ENCODE measurements at places on chromosomes 4 and X.
A peak's percentile ranks its signal among the peaks of the same experiment; 100 is the strongest.

GRCh38 chr4:119103263-119103662 is 32.4 kb upstream of the MYOZ2 start:
- no peak for DNase-seq

GRCh38 chr4:72987741-72988729 is 81.5 kb downstream of the COX18 start:
- no peak for DNase-seq

DNA sequence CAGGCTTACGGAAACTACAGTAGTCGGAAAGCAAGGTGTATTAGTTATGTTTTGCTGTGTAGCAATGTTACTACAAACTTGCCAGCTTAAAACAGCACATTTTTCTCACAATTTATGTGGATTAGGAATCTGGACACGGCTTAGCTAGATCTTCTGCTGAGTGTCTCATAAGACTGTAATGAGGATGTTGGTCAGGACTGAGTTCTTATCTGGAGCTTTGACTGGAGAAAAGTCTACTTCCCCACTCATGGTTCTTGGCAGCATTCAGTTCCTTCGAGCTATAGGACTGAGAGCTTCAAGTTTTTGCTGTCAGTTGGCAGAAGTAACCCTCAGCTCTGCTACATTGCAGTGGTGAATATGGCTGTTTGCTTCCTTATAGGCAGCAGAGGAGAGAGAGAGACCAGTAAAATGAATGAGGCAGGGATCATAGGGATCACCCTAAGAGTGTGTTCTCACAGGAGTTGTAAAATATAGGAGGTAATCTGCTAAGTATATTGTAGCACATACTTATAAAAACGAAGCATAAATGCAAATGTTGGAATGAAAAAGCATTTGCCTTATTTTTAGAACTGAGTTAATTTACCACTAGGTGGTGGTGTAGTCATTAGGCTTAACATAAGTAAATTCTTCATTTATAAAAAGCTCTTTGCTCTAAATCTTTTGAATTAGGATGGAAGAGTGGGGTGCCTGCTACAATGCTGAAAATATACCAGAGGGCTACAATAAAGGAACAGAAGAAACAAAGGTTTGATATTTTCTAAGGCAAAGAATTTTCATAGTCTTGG is 38.6 kb downstream of the ALG13 start:
- DNase-seq: no peak

- no peak for DNase-seq
Measured at GRCh38 chr4:121462660-121463261, 81.9 kb upstream of the QRFPR start.

- DNase-seq: no peak
Measured at GRCh38 chr4:186563761-186564160, 8.4 kb upstream of the MTNR1A start.

DNA sequence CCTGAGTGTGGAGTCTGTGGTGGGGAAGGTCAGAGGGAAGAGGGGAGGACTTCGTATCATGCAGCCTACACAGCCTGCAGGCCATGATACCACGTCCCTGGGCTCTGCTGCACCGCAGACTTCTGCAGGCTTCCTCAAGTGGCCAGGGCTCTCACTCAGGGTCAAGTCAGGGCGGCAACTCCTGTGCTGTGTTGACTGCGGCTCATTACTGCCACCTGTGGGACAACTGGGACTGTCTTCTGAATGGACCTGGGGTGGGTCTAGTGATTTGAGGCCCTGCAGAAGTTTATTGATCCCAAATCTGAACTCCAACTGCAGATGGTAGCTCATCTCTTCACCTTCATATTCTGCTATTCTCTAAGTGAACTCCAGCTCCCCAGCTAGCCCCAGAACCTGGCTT is 167.1 kb downstream of the NSUN7 start:
- DNase-seq: no peak

- DNase-seq: no peak
Measured at GRCh38 chr4:88775529-88775928, 77.9 kb upstream of the NAP1L5 start.

DNA sequence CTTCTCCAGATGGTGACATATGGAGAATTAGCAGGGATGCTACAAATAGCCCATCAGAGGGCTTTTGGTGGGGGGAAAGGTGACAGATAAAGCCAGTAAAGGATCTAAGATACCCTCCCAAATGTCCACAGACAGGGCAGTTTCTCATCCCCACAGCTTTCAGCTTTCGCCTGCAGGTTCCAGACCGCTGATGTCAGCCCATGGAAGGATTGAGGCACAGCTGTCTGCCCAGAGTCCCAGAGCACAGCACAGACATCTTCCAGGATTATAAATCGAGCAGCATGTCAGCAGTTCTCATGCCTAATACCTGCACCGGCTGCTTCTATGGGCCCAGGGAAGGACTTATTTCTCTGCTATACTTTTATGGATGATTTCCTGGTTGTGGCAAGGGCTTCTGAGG is 96.7 kb upstream of the MXRA5 start:
- DNase-seq: no peak

- DNase-seq: no peak
Measured at GRCh38 chrX:85905851-85906250, 141.5 kb downstream of the CHM start.

- peak; percentile 5 for DNase-seq
Measured at GRCh38 chr4:95124906-95125504, 367.2 kb downstream of the BMPR1B start.

DNA sequence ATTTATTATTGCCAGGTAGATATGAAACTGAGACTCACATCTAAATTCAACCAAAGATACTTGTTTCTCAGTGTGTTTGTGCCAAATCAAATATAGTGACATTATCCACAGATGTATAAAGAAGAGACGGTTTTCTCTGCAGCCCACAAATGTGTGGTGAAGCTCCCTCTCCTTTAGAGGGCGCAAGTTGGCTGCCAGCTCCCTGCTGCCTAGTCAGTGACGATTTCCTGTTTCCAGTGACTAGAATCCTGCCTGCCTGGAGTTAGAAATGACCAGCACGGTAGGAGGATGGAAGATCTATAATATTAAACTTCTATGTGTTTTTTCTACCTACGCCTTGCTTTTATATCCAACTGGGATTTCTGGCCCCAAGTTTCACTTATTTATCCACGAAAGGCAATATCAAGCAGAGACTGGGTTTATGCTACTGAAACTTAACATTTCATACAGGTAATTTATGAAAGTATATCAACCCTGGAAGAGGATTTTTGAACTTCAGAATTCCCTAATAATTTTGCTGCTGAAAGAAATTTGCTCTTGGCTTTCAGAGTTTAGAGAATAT is 1793.7 kb upstream of the TENM3 start:
- no peak for DNase-seq

DNA sequence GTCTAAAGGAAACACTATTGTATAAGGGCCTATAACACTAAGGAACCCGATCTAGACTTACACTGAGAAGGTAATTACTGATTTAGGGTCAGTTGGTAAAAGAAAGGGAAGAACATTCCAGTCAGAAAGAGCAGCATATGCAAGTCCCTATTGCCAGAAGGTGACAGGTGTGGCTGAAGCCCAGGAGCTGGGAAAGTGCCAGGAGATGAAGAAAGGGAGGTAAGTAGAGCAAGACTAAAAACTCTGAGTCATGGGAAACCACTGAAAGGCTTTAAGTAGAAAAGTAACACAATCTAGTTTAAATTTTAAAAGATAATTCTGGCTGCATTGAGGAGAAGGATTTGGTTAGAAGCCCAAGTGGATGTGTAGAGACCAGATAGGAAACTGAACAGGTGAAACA is 77.7 kb upstream of the INTU start:
- no peak for DNase-seq

- peak; percentile 51 for DNase-seq
Measured at GRCh38 chr4:142549726-142550463, 296.2 kb downstream of the INPP4B start.

DNA sequence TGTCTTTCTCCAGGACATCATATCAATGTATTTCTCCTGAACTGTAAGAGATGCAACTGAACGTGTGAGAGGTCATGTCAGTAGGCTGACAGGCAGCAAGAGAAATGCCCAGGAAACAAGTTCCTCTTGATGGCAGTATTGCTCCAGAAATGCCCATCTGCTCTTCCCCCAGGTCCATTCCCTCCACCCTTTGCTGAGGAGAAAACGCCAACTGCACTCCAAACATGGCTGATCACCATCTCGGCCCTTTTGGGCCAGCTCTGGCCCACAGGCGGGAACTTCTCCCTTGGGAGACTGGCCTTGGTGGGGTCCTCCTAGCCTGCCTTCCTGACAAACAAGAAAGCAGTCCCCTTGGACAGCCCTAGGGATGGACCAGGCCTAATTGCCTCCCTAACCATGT is 276.5 kb upstream of the AGTR2 start:
- DNase-seq: peak; percentile 35

- DNase-seq: no peak
Measured at GRCh38 chr4:169859366-169860216, 101.8 kb upstream of the HPF1 start.

DNA sequence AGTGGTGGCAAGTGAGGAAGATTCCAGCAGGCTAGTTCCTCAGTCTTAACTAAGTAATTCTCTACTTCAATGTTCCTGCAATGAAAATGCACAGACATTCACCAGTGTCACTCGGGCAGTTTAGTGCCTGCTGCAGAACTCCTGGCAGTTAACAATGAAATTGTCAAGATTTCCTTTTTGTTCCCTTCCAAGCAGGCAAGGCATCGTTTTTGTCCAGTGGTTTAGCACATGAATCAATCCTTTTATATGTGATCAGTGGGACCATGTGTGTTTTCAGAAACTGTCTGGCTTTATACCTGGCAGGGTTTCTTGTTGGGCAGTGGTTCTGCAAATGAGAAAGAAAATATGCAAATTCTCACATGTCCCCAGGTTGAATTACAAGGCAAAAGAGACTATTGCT is 122.2 kb downstream of the GBA3 start:
- DNase-seq: no peak

DNA sequence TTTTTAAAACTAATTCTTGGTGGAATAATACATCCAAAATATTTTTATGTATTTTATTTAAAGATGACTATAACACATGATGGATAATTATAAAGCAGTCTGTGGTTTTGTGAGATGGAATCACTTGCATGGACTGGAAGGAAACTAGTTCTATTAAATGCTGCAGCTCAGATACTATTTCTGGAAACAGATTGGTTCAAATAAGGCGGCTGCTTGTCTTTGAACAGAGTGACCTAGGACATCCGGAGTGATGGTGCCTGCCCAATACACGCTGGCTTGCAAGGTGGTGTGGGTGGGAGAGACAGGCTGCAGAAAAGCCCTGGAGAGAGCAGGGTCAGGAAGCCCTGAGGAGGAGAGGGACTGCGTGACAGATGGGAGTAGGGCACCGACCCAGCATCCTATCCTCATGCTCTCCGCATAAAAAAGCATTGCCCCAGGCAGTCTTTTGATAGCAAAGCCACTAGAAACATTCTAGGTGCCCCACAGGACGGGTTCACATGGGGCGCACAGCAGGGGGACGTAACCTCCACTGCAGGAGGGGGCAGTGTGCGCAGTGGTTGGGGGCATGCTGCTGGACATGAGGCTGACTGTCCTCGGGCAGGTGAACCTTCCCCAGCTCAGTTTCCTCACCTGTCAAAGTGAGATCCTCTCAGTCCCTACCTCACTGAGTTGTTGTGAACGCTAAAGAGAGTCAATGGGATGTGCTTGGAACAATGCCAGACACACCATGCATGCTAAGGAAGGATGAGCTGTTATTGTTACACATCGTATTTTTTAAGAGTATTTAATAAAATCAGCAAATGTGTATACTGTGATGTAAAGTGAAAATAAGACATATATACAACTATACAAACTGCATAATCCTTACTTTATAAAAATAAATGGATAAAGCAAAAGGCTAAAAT is 71.3 kb downstream of the EVC2 start:
- no peak for DNase-seq

- no peak for DNase-seq
Measured at GRCh38 chr4:134862116-134862515, 660.5 kb upstream of the PABPC4L start.

- no peak for DNase-seq
Measured at GRCh38 chrX:110082161-110082560, 79.2 kb downstream of the TMEM164 start.

DNA sequence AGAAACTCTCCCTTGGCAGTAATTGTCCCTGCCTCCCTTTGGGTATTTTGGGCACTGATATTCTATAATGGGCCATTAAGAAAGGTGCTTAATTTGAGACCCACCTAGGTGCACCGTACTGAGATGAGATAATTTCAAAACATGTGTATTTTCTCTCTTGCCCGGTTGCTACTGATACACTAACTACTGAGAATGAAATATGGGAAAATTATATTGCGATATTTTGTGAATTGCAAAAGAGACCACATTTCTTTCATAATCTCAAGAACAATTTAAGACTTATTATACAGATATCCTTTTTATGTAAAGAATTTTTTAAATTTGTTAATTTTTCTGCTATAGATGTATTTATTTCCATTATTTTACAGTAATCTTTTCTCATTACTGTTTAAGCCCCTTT is 284.9 kb downstream of the ADGRL3 start:
- no peak for DNase-seq

GRCh38 chr4:97720869-97721432 is 422.3 kb downstream of the STPG2 start:
- no peak for DNase-seq

DNA sequence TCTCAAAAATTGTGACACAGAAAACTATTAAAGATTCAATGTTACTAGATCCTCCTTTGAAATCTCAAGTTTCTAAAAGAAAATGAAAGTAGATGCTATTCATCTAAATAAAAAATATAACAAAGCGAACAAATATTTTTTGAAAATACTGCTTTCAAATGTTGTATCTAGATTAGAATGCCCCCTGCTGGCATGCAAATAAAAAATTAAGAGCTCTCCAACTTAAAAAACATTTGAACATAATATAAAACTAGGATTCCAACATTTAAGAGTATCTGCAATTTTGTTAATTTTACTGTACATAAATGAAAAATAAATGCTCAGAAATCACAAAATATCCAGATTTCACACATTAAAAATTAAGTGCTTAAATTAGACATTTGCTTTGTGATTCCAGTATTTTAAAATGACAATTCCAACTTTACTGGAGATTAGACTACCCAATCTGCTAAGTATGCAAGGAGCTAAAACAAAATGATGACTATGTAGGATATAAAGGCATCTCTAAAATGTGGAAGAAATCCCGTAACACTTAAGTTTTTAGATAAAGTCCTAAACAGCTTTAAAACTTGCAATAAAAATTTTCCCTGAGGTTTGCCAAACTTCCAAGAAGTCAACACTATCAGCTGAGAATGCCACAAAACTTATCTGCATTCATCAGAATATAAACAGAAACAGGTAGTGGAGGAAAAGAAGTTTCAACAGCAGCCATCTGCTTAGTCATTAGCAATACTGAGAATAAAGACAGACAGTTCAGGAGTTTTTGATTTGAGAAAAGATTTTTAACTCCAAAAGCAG is 32.7 kb downstream of the DHX15 start:
- DNase-seq: no peak

DNA sequence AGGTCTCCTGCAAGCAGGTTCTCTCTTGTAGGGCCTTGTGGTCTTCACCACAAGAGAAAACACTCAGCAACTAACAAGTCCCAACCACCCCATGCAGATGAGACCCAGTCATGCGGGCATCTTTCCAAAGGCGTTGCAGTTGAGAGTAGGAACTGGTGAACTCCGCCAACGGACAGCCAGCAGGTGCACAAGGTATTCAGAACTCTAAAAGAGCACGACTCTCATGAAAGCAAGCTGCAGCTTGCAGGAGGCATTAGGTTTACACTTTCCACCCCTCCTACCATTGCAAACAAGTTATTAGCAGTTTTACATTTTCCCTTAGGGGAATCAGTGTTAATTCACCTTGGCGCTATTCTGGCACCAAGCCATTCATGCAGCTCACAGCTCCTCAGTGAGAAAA is 173.4 kb upstream of the KIT start:
- DNase-seq: peak; percentile 61

All from NCI-H187 (cell line).